ENCODE measurements at places on chromosomes 3 and 15.

DNA sequence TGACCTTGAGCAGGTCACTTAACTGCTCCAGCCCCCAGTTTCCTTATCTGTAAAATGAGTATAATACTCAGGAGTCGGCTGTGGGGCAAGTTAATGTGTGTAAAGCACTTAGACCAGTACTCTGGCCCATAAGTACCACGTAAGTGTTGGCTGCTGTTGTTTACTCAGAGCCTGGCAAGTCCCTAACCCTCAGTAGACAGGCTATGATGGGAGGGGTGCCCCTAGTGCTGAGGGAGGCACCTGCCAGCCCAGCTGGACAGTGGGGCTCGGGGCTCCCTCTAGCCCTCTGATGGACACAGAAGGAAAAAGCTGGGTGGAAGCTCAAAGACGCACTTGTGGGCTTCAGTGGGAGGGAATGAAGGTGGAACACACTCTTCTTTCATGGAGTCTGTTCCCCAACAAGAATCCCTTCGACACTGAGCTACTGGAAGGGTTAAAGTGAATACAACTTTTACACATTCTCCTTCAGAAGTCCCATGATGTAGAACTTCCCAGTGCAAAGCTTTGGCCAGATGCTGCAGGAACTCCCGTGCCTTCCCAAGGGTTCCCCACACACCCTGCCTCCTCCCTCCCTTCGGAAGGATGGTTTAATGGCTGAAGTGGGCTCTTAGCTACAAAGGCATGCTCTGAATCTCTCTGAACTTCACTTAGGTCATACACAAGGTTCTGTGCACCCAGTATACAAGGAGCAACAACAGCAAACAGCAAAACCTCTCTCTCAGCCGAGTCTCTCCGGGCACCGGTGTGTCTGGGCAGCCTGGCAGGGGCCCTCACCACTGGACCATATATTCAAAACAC, 25.4 kb downstream of the TMEM44 start:
- no peak for DNase-seq

DNA sequence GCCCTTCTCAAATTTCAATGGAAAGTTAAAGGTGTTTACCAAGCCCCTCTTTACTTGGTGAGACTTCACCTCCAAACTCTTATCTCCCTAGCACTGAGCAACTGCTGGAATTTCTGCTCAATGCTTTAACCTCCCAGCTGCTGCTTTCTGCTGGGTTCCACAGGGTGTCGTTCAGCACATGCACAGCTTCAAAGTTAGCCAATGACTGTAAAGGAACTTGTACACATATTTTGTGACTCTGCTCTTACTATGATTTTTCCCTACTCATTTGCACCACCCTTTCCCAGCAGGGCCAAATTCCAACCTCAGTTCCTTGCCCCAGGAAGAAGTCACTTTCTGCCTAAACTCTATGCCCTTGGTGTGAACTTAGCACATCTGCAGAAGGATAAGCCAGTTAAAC, 89.7 kb downstream of the ULK4 start:
- DNase-seq = no peak

DNA sequence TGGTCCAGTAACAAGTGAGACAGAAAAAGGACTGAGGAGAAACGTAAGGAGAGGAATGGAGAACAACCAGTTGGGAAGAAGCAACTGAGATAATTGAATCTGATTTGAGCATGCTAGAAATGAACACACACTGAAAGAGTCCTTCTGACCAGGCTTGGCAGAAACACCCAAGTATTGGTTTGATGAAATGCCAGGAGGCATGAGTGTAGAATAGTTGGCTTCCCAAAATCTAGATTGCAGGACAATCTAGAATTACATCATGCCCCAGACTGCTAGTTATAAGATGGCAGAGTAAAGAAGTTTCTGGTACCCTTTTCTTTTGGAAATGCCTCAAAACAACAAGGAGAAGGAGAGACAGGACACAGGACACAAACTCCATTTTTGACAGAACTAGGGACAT, 189.7 kb upstream of the STT3B start:
- no peak for DNase-seq

GRCh38 chr3:132445817-132446216, 28.5 kb downstream of the DNAJC13 start:
- peak; percentile 87 for DNase-seq

DNA sequence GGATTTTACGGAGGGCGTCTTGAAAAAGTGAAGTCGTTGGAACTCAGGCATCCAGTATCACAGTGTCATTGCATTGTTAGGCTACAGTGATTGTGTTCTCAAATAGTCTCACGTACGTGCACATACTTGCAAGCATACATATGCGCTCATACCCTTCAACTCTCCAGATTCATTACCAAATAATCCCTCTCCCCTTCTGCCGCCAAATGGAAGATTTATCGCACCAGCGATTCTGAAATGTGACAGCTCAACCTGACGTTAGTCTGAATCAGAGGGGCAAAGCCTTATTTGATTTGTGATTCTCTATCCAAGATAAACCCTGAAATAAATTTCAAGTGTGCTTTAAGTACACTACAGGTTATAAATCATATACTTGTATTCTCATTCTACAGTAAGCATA, 119.4 kb downstream of the GADL1 start:
- no peak for DNase-seq

GRCh38 chr15:48650931-48651330, 5.4 kb upstream of the FBN1 start:
- DNase-seq = no peak

DNA sequence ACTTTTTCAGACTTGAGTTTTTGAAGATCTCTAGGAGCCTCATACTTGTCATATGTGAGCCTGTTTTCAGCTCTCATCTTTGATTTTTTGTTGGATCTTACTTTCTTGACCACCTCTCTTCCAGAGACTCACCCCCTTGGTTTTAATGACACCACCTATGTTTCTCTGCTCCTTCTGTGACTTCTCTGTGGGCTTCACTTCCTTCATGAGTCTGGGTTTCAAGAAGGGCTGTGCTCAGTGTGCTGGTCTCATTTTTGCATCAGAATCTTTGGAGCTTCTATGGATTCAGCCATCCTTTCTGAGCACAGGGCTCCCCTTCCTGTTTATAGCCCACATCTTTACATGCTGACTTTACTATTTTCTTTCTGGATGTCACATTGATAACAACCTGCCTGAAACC, 17.7 kb downstream of the PPM1L start:
- no peak for DNase-seq

GRCh38 chr3:101762041-101762646, 16.9 kb upstream of the NXPE3 start:
- DNase-seq = no peak

GRCh38 chr3:159856590-159857104, 132.0 kb upstream of the IL12A start:
- no peak for DNase-seq

DNA sequence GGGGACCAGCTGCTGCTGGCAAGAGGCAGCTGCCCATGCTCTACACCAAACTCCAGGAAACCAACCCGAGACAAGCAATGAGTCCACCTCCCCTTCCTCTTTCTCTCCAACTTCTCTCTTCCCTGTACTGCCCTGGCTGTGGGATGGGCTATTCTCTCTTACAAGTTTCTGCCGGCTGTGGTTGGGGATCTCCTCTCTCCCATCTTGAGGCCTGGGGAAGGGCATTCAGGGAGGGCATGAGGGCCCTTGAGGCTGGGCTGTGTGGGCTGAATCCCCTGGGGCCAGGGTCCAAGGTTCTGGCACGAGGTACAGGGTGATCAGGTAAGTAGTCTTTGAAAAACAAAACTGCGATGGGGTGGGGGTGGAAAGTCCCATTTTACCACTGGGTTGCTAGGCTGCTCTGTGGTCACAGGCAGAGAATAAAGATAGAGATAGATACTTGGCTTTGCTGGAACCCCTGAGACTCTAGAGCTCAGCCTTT, 32.3 kb upstream of the CTSH start:
- peak; percentile 69 for DNase-seq

DNA sequence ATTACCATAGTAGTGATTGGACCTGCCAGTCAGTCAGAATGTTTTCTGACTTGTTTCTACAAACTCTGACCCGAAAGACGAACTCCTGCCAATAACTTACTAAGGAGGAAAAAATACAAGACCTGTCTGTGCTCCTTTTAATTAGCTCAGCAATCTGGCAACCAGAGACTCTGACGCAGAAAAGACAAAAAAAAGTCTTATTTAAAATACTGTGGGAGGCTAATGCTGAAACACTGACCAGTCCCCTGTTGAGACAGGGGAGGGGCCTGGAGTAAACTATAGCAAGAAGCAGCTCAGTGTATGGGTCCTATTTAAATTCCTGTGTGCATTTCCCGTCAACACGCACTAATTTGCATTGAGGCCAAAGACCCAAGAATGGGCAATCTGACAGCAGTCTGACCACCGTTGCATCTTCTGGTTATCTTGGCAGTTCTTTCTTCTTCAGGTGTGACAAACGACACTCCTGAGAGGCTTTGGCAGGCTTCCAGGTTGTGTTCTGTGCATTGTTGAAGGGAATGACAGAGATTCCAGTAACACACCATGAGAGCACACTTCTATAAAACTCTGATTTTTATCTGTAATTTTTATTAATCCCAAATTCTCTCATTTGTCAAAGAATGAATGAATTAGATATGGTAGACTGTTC, 1114.3 kb downstream of the IGSF11 start:
- DNase-seq = no peak

DNA sequence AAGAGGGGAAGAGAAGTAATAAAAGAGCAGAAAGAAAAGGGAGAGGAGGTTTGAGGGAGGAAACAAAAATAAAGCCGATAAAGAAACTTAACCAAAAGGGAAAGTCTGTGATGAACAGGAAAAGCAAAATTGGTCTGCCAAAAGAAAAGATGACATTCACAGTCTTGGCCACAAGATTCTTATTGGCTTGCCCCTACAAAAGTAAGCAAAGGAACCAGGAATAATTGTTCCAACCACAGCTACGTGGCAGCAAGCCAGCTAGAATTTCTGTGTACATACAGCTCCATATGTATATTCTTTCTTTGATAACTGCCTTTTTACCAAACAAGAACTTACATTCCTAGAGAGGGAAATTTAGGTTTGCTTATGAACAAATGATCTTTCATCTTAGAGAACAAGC, 79.6 kb downstream of the MLH1 start:
- DNase-seq = no peak

DNA sequence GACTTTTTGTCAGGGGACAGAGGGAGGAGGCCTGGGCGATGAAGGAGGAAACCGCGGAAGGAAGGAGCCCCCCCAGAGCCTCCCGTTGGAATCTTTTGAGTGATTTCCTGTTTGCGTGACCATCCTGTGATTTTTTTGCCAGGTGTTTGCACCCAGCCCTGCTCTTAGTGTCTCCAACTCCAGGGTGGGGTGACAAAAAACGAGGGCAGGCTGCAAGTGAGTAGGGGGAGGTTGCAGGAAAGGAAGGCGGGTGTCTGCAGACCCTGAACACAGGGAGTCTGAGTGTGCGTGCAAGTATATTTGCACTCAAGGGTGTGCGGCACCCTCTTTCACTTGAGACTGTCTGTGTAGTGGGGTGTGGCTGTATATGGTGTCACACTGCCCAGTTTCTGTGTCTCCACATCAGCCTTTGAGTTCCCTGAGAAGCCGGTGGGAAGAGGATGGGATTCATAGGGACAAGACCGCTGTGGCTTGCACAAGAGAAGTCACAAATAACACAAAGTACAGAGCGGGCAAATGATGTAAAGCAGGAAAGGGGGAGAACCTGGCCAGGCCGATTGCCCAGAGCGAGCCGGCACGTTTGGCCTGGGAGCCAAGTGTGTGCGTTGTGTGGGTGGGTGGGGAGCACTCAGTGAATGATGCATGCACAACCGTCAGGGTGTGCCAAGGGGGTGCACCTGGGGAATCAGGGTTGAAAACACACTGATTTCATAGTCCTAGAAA, 6.6 kb downstream of the ISLR2 start:
- no peak for DNase-seq

DNA sequence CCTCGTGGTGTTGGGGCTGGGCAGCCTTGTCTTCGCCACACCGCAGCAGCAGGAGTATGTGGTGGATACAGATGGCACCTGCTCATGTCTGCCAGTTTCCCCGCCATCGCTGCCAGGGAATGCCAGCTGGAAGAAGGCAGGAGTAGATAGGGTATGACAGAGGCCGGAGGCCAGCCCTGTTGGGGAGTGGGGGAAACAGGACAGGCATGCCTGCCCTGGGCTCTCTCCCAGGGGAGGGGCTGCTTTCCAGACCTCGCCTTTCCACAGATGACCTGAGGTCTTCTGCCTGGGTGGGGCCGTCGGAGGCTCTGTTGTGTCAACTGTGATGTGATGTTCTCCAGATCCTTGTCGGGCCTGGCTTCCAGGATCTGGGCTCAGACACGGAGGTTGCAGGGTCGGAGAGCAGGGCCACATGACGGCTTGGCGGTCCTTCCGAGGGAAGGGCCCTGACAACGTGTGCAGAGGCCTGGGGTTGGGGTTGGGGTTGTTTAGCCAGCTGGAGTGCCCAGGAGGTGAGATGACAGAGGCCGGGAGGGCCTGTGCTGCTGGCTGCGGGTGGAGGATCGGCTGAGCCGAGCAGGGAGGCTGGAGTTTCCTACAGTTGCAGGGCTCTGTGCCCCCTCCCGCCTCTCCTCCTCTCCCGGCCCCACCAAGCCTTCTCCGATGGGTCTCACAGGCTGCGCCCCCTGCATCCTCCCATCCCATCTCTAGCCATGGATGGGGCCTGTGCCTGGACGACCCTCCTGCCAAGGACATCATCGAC, 102.0 kb downstream of the TBC1D2B start:
- DNase-seq = no peak

DNA sequence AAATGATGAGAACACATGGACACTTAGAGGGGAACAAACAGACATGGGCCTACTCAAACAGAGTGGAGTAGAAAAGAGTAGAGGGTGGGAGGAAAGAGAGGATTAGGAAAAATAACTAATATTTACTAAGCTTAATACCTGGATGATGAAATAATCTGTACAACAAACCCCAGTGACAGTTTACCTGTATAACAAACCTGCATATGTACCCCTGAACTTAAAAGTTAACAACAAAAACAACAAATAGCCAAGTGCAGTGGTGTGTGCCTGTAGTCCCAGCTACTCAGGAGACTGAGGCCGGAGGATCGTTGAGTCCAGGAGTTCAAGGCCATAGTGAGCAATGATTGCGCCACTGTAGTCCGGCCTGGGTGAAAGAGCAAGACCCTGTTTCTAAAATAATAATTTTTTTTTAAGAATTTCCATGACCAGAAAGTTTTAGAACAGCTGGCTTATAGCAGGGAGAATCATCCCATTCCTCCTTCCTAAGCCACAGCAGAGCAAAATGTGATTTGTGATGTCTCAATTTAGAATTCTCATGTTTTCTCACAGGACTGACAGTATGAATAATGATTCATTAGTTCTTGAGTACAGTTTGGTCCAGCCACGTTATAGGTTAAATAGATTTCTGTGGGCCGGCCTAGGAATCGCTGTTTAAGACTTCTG, 150.0 kb downstream of the ZNF609 start:
- no peak for DNase-seq

DNA sequence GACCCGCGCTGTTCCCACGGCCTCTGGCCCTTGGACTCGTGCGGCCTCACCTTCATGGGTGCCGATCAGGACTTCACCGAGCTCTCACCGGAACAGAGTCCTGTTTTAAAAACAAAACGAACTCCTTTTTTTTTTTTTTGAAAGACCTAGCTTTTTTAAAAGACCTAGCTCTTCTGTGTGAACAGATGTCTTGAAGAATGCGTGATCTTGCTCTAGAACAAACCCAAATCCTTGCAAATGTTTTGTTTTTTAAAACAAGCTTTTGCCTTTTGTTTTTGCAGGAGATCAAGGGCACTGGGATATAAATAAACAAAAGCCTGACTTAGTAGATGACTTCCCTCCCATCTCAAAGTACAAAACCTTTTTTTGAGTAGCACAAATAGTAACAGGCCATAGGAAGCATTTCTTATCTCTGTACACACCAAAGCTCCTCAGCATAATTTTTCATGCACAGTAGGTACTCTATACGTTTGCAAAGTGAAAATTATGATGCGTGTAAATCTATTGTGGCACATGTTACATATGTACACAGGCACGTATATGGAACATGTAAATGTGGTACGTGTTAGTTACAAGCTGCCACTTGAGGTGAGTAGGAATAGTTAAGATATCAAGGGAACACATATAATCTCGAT, 1.1 kb upstream of the MSL2 start:
- DNase-seq = no peak
